Stimulated activated CD4-positive, alpha-beta T cell treated with anti-CD3 and anti-CD28 coated beads, TNF-alpha, amount 100 ng/mL, for 4 hours (primary cell): ENCODE measurements at places on chromosomes 3 and 15.

DNA sequence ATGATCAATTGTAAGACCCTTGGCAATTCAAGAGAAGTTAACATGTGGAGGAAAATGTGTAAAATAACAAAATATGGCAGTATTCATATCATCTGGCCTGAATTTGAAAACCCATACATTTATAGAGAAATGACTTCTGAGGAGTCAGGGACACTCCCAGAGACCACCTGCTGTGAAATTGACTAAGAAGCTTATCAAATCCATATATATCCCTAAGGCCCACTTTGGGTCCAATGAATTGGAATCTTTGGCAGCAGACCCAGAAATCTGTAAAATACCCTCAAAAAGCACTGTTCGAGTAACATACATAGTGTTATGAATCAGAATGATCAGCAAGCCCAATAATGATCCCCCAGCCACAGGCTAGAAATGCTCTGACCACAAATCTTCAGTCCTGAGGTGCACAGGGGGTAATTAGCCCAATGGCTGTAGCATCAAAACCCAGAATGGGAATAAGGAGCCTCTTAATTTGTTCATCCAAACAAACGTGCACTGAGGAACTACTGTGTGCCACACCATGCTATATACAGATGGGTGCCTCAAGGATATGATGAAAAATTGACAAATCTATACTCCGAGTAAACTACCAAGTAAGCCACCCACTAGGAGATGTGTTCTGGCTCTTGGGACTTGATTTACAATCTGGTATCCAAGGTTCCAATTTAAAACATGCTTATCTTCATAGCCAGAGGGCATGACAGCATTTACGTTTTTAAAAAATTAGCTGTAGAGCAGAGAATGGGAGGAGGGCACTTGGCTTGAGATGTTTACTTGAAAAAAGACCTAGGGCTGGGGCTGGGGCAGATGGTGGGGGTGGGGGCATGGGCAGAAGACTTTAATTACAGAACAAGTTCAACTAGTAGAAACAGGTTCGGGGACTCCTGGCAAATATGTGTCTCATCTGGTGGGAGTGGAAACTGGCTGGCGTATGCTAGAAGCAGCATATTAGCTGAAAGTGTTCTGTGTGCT is 9.1 kb upstream of the ARHGEF3 start:
- no peak for DNase-seq

DNA sequence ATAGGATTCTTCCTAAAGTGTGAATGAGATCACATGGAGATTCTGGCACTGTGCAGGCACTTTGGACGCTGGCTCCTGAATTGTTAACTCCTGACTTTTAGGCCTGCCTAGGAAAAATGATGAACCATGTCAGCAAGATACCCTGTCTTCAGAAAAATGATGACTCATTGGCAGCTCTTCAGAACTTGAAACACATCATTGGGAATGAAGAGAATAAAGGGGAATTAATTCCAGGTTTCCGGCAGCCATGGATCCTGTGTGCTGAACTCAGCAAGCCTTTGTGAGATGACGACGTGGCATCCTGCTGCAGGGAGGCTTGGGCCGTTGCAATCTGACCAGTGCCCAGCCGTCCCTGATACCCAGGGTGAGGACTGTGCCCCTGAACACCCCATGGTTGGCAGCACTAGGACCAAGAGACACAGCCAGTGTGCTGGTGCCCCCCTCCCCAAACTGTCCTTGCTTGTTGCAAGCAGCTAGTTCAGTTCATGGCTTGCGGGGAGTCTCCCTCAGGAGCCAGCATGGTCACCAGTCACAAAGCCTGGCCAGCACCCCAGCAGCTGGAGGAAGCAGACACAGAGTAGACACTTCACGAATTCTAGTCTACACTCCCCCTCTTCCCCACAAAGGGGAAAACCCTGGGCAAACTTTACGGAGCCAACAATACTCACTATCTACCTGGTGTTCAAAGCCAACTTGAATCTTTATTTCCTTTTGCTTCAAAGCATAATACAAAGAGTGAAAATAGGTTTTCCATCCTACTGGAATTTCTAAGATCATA is 7.8 kb upstream of the LIPC start:
- no peak for DNase-seq

GRCh38 chr3:159187706-159188105 is 385.9 kb downstream of the MFSD1 start:
- no peak for DNase-seq

- DNase-seq = no peak
These were observed 15.5 kb downstream of the KLHL25 start for GRCh38 chr15:85779249-85779648.

DNA sequence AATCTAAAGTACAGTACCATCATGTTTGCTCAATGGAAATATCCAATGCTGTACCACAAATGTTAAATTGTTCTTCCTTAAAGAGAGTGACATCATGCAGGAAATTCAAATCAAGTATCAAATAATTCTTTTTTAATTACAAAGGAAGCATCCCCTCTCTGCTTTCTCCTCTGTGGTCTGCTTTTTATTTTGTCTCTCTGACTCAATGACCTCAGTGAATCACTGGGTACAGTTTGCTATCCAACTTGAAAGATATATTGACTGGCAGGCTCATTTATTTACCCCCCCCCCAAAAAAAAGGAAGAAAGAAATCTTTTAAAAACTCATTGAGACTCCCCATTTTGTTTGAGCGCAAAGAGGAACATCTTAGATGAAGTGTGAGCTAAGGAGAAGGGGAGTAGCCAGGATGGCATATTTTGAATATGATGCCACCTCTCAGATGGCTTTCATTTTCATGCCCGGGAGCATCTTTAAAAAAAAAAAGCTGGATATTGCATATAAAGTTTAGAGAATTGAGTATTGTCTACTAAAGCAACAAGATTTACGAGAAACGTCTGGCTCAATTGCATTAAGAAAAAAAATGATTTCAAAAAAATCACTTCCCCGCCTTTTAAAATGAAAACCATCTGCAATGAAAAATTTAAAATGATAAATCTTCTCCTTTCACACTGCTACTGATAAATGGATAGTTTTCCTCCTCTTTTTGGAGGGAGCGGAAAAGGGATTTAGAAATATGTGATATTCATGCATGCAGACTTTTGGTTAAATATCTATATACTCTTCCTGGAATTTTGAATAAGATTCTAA is 307.1 kb upstream of the DPH6 start:
- no peak for DNase-seq

GRCh38 chr3:50354850-50355249 is 4.2 kb downstream of the CYB561D2 start:
- no peak for DNase-seq
